NCI-H526 (cell line): ENCODE measurements at places on chromosomes 7 and 10.

- DNase-seq, result no peak
These were observed 287.4 kb downstream of the CACNA2D1 start for GRCh38 chr7:82156168-82156567.

GRCh38 chr7:130891254-130892094, 157.5 kb upstream of the KLF14 start:
- DNase-seq, result no peak

GRCh38 chr10:87531908-87532622, 27.4 kb downstream of the MINPP1 start:
- no peak for DNase-seq

GRCh38 chr7:3464900-3465622, 164.0 kb downstream of the SDK1 start:
- DNase-seq, result no peak

- DNase-seq, result no peak
These were observed 373.0 kb downstream of the CCSER2 start for GRCh38 chr10:84701370-84701720.

DNA sequence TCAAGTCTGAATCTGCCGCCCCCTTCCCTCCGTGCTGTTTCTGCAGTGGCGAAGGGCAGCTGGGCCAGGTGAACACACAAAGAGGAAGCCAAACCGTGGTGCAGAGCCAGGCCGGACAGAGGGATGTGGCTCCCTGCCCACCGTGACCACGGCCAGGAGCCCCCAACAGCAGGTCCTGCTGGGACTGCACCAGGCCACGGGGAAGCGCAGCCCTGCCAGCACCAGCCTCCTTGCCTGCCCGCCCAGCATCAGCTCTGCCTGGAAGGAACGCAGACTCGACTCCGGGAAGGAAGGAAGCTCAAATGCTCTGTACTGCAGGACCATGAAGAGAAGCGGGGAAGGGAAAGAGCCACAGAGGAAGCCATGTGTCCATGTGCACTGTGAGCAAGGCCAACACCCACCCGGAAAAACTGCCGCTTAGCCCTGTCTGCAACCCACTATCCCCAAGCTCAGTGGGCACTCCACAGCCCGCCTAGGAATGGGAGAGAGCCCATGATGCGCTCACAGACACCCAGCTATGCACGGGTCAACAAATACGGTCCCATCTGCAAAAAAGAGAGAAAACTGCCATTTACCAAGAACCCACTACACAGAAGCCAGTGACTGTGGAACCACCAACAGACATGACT, 19.0 kb downstream of the GPER1 start:
- no peak for DNase-seq

GRCh38 chr7:139767561-139767982, 10.2 kb downstream of the HIPK2 start:
- DNase-seq, result no peak

DNA sequence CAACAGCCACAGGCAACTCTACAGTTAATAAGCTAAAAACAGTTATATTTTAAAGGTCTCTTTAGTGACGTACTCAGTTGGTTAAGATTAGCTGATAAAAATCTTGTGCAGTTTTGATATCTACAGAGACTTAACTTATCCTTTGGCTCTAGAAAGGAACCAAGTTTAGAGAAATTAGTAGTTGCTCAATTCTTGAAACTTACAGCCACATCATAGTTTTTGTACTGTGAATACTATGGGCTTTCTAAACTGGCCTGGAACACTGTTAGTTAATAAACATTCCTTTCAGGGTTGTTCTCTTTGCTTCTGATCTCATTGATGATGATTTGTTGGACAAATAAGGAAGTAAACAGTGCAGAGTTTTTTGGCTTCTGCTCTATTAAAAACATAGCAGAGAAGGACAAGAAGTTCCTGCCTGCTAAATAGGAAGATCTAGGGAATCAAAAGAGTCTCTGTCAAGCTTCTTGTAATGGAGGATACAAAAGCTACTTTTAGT, 73.1 kb downstream of the MKLN1 start:
- no peak for DNase-seq

DNA sequence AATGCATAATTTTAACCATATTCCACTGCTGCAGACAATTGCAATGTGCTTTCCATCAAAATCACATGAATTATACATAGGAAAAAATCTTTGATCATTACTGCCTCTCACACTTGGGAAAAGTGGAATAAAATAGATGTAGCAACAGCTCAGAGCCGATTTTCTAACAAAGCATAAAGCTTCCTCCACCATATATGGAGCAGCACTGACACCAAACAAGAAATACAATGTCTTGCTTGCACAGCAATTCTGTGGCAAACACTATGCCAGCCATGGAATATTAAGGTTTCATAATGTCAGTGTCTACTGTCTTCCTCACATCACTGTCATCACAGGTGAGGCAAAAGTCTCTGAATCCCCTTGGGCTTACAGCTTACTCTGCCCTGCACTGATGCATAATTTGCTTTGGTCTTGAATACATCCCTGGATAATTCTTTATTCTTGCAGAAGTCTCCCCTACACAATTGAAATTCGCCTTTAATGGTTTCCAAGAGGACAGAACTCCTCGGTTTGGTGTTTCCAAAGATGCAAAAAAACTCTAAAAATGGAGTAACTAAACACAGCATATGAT, 198.5 kb downstream of the CACNA2D1 start:
- DNase-seq, result no peak

DNA sequence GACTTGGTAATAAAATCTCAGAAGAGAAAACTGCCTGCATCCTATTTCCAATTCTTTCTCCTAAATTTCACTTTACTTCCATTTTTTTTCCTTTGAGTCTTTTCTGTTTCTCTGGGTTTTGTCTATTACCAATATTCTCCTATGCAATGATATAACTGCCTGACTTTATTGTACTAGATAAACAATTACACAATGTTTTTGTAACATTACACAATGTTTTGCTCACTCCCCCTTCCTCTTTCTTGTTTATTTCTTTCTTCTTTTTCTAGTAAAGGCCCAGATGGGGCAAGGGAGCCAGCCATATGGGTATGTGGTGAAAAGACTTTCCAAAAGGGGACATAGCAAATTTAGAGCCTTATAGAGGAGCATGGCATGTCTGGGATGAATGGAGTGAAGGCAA, 278.7 kb upstream of the PHYHIPL start:
- no peak for DNase-seq

- DNase-seq, result no peak
These were observed 69.2 kb downstream of the SEMA3E start for GRCh38 chr7:83579740-83580139.
